MG63 (cell line): ENCODE measurements at places on chromosomes 11 and 22.
A peak's percentile ranks its signal among the peaks of the same experiment; 100 is the strongest.

- DNase-seq = no peak
Measured at GRCh38 chr11:119624102-119624615, 104.8 kb downstream of the NECTIN1 start.

DNA sequence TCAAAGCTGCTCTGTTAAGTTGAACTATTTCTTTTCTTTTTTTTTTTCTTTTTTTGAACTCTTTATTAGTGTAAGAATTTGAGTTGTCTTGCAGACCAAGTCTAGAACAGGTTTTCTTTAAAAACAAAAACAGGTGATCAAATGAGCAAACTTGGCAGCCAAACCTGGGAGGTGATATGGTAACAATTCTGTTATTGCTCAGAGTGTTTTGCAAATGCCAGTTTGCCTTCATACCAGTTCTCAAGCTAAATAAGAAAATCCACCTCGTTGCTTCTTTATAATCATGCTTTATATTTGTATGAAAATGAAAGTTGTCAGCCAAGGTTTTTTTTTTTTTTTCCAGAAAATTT lies 76.9 kb downstream of the DEPDC5 start:
- no peak for DNase-seq

- no peak for DNase-seq
Measured at GRCh38 chr11:10720881-10721376, 27.4 kb upstream of the IRAG1 start.

DNA sequence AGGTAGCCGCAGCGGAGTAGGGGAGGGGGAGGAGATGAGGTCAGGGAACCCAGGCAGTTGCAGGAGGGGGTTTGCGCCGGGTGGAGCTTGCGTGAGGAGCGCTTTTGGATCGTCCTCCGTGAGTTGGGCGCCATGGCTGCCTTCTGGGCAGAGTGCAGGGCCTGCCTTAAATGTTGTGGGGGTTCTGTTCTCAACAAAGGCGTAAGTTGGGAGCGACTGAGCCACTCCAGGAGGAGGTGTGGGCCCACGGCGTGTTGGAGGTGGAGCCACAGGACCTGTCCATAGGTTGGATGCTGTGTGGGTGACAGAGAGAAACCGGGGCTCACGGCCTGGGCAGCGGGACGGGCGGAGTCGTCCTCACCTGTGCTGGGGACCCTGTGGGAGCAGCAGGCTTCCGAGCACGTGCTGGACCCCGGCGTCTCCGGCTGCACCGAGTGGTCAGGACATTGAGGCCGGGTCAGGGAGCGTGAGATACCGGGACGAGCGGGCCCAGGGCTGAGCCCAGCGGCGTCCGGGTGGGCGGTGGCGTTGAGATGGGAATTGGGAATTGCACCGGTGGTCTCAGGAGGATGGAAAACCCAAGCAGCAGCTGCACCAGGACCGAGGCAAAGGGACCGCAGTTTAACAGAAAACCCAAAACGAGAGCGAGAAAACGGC lies 977 bp upstream of the PGGHG start:
- DNase-seq = no peak

- peak; percentile 86 for DNase-seq
Measured at GRCh38 chr22:42680648-42681047, 31.5 kb upstream of the CYB5R3 start.

DNA sequence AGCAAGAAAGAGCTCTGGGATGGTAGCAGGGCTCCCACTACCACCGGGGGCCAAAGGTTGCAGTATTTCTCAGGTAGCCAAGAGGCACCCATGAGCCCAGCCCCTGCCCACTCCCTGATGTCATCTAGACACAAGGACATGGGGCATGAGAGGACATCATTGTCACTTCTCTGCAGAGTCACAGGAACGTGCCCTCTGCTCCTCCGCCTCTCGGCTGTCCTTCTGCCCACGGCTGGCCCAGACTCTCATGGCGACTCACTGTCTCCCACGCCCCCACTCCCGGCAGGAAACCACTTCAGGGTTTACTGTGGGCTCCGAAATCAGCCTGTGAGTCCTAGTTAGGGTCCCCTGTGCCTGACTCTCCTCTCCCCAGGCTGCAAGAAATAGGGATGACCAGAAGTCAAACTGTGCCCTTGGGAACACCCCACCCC lies 1.8 kb upstream of the GAL start:
- peak; percentile 40 for DNase-seq

GRCh38 chr11:75492181-75492820 lies 33.4 kb downstream of the GDPD5 start:
- DNase-seq = peak; percentile 20

DNA sequence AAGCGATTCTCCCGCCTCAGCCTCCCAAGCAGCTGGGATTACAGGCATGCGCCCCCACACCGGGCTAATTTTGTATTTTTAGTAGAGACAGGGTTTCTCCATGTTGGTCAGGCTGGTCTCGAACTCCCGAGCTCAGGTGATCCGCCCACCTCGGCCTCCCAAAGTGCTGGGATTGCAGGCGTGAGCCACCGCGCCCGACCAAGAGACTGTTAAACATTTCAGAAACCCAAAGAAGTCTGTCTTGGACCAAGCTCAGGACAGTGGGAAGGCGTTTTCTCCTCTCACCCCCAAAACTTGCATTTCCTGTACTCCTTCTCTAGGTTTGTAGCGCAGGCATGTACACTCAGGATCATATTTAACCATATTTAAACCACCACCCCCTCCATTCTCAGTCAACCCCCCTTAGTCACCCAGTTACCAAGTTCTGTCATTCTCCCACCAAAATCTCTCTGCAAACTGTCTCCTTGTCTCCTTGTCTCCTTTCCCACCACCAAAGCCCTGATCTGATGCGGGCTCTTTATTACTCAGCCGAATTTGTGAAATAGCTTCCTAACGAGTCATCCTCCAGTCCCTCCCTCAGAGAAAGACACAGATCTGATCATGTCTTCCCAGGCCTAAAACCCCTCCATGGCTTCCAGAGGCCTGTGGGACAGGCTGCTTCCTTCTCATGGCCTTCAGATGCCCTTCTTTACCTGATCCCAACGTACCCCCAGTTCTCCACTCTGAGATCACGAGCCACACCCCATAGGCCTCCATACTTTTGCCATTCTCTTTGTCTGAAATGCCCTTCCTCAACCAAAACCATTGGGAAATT lies 29.0 kb upstream of the CREB3L1 start:
- peak; percentile 74 for DNase-seq

- DNase-seq = no peak
Measured at GRCh38 chr22:19958083-19959042, 16.7 kb upstream of the TXNRD2 start.

DNA sequence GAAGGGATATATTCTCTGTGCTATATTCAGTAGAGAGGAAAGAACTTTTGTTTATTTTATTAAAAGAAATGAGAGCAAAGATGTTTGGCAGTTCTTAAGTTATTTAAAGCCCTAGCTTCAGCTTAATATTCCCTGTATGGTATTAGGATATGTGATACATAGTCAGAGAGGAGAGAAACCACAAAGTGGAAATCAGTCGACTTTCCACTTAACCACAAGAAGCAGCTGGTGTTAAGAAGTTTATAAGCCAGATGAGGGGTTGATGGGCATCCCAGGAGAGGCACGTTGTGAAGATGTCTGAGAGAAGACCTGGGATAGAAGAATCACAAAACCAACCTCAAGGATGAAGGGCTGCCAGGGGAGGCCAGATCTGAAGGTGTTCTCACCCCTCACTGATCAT lies 23.3 kb upstream of the PHF21B start:
- DNase-seq = no peak

DNA sequence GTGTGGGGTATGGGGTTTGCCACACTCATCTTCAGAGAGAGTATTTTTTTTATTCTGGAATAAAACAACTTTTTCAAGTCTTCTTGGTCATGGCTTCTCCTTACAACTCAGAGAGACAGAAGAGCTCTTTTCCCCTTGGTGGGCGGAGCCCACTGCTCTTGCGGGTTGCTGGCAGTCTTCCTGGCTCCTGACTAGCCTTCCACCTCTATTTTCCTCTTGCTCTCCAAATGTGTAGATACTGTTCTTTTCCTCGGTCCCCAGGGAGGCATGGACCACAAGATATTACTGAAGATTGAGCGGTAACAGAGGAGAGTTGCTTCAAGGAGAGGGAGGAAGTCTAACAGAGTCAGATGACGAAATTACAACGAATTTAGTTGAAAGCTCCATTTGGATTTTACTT lies 210.6 kb downstream of the NTM start:
- no peak for DNase-seq
